ENCODE measurements at places on chromosomes 2 and 18.

GRCh38 chr2:231521443-231521842 is 8.8 kb downstream of the NMUR1 start:
- DNase-seq, result no peak

- no peak for DNase-seq
Observed at GRCh38 chr18:944440-944839, 39.8 kb downstream of the ADCYAP1 start.

DNA sequence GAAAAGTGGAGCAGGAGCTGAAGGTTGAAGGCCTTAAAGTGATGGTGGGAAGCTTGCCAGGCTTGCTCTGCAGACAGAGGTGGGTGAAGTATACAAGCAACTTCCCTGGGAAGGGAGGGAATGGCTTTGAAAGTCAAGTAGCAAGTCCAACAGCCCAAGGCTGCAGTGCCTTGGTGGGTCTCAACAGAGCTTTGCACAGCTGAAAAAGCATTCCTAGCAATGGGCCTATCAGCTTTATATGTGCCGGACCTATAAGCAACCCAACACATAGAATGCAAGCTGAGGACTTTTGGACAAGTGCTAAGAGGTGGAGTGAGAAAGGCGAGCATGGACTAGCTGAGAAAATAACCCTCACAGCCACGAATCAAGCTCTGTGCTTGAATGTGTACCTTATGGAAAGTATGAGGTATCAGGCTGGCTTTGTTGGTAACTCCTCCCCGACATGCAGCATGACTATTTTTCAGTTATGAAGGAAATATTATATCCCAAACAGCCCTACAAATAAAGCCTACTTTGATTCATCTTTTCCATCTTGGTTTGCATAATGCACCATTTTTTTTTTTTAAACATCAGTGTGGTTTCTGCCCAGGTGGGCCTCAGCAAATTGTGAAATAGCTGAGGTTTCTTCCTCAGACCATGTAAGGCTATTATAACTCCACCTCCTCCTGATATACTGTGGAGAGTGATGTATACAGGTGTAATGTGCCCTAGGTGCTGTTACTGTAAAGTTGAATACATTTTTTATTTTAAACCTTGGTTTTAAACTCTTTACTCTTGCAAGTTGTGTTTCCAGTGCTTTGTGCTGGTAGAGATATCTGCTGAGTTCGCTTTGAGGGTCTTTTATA is 241.4 kb upstream of the CXCR4 start:
- DNase-seq, result no peak

DNA sequence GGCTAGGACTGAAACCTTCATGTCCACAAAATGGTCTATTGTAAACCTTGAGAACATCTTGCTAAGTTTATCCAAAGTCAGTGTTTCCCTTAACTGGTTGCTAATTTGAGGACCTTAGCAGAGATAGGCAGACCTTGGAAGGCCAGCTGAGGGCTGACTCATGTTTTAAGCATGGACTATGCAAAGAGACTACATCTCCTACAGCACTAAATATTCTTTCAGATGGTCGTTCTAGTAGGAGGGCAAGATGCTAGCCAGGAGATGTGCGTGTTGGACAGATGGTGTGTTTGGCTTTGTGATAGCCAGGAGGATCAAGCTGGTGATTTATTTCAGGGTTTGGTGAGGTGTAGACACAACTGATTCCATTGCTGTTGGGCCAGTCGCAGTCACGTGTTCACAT is 75.8 kb downstream of the NRP2 start:
- DNase-seq, result peak; percentile 76

DNA sequence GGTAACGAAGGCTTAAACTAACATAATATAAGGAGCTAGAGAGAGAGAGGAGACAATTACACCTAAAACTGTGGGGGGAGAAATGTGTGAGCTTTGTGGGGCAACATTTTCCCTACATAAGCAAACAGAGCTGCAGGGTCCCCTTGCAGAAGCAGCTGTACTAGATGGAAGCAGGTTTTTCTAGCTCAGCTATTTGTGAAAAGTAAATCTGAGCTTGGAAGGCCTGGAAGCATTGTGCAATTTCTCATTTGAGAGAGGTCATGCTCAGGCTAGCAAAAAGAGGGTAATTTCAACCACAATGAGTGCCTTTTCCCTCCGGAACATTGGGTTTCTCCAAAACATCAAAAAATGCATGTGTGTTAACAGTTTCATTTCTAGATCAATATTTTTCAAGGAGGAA is 130.0 kb downstream of the ARL4C start:
- peak; percentile 25 for DNase-seq

DNA sequence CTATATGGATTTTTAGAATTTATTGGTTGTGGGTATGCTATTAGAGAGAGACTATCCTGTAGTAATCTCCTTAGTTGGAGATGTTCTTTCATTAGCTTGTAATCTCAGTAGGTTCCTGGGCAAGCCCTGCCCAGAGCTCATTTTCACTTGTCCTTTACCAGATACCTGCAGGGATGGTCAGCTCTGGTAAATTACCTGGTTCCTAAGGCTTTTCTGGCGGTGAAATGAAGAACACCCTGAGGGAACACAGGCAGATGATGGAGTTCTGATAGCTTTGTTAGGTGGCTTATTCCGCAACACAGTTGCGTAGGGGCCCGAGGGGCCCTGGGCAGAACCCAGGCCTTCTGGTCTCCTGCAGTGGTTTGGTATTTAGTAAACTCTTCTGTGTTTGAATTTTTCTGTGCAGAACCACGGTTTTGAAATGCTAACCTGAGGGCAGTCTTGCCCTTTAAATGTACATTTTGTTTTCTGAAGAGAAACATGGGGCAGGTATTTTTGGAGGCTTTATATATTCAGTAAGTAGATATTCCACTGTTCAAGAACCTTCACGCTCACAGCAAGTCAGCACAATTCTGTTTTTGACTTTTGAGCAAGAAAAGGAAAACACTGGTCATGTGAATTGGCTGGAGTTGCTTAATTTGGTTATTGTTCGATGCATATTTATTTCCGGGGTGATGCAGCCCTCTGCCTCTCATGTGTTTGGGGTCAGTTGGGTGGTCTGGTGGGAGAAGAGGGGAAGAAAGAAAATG is 22.4 kb downstream of the ZNF532 start:
- no peak for DNase-seq

- DNase-seq, result peak; percentile 47
Observed at GRCh38 chr2:39851651-39852110, 72.6 kb upstream of the THUMPD2 start.

- DNase-seq, result no peak
Observed at GRCh38 chr18:59876310-59876626, 23.5 kb upstream of the PMAIP1 start.

DNA sequence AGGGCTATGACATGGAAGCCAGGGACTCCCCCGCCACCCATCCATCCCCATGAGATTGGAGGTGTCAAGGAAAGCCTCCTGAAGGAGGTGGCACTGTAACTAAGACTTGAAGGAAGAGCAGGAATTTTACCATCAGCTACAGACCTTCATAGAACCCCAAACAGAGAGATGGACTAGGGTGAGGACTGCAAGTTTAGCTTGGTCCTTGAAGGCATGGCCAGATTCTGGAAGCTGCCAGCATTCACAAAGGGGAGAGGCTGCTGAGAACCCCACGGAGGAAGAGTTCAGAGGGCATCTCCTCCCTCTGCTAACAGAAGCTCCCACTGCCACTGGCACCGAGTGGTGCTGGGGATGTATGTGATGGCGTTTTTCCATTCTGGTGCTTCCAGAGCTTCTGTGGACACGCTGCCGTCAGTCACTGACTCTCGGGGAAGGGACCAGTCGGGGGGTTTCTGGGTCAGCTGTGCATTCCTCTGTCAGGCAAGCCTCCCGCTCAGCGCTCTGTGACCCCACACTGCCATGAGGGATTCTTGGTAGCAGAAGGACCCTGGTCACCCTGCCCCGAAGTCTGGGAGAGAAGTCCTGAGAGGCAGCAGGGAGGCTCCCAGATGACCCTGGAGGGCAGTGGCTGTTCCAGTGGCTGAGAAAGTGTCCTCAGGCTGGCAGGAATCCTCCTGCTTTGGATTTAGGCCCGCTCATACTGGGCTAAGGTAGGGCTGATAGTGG is 18.1 kb downstream of the TMEM185B start:
- DNase-seq, result no peak

DNA sequence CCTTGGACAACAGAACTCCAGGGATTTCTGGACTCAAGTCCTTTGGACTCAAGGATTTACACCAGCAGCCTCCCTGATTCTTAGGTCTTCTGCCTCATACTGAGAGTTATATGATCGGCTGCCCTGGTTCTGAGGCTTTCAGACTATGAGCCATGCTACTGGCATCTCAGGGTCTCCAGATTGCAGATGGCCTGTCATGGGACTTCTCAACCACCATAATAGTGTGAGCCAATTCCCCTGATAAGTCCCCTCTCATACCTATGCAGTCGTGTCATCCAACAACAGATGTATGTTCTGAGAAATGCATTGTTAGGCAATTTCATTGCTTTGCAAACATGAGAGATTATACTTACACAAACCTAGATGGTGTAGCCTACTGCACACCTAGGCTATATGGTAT is 61.4 kb upstream of the MSTN start:
- DNase-seq, result peak; percentile 74

DNA sequence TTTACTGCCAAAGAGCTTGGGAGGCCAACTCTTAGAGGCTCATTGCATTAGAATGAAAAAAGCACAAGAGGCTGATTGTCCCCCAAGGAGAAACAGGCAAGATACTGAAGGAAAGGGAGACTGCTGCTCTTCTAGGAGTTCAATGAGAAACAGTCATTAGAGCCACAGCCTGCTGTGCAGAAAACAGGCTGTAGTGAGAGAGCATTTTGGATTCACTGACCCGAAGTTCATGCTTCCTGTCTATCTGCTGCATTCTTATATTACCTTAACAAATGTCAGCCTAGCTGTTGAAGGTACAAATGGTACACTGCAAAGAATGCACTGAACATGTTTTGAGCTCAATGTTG is 423.3 kb downstream of the SETBP1 start:
- DNase-seq, result no peak

- peak; percentile 62 for DNase-seq
Observed at GRCh38 chr2:138267161-138267901, 234.2 kb upstream of the SPOPL start.

DNA sequence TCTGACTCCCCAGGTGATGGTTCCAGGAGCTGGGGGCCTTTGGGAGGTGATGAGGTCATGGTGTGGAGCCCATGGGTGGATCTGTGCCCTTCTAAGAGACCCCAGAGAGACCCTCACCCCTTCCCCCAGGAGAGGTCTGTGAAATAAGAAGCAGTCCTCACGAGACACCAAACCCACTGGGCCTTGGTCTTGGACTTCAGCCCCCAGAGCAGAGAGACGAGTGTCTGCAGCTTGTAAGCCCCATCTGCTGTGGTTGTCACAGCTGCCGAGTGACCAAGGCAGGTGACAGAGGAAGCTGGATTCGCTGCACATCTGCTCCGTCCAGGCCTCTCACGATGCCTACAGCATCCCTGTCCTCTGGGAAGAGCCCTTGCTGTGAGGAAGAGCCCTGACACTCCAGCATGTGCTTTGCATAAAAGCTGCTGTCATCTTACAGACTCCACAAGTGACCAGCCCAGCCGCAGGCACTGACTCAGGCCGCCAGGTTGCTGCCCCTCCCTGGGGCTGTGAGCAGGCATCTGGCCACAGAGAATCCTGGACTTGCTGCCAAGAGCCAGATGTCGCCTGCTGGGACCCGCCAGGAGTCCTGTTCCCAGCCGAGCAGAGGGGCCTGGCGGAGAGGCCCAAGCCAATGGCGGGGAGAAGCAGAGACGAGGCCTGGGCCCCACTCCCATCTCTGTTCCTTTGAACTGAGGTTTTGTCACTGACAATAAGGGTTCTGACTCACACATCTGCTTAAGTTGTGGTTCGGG is 150.8 kb downstream of the PXDN start:
- DNase-seq, result peak; percentile 90

DNA sequence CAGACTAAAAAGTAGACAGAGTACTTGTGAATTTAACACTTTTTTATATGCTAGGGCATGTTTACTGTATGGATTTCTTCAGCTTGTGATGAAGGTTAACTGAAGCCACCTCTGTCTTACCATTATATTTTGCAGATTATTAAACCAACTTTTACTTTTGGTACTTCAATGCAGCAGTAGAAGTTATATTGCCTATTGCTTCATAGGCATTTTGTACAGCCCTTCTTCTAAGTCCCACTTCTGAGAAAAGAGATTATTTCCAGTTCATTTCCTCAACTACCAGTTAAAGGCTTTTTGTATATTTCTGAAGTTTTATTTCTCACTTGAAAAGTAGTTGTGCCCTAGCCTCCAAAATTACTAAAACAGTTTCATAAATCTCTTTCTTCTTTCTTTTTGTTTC is 256.4 kb upstream of the FBXO11 start:
- no peak for DNase-seq

GRCh38 chr2:149225446-149225845 is 104.9 kb upstream of the LYPD6 start:
- no peak for DNase-seq

- no peak for DNase-seq
Observed at GRCh38 chr2:12737297-12737696, 20.6 kb downstream of the TRIB2 start.

DNA sequence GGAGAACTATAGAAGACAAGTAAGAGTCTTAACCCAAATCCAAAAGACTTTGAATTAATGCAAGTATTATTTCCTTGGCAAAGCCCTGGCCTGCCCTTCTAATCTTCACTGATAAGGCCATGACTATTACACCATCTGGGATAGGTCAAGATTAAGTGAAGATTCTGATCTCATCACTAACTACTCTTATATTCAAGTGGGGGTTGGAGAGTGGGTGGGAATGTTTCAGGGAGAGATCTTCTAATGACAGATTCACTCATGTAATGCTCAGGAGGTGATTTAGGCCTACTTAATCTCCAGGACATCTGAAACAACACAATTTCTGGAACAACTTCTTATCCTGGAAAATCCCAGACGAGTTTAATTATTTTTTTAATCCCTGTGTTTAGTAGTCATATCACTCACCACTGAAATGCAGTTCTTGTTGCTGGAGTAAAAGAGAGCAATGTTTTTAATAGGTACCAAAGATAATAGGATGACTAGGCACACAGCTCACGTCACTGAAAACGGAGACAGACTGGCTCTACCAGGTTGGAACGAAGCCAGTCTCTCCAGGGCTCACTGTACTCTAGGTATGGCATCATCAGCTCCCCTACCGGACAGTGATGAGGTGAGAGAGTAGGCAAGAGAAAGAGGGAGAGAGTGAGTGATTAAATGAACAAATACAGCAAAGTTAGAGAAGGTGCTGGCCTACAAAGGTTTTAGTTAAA is 133.1 kb downstream of the NCKAP5 start:
- no peak for DNase-seq

DNA sequence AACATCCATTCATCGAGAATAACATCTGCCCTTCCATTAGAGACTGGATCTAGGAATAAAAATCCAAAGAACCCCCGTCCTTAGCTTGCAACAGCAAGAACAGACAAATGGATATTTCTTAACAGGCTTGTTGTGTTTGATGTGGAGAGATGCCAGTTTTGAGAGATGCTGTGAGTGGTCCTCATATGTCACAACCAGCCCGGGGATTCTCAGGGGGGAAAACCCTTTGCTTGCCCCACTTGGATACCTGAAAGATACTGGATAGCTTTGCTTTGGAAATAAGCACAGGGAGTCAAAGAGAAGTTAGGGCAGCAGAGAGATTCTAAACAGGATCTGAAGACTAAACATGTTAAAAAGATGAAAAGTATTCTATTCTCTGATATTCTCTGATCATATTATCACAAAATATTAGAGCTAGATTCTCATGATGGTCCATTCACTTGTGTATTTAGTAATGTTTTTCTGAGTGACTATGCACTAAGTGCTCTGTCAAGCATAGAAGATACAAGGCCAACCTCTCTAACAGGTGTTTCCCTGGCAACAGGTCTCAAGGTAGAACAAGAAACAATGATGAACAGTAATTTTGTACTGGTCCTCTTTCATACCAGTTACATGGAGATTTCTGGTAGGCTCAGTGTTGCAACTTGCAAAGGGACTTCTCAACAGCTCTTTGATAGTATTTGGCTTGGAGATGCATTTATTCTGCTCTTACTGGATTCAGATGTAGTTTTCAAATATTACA is 348.2 kb downstream of the MYCN start:
- DNase-seq, result no peak

- no peak for DNase-seq
Observed at GRCh38 chr2:232195487-232195886, 183.1 kb upstream of the ALPP start.

Data from foreskin fibroblast (primary cell).